GM10248 (cell line): ENCODE measurements at places on chromosomes 6 and 20.
A peak's percentile ranks its signal among the peaks of the same experiment; 100 is the strongest.

GRCh38 chr20:20472684-20473274 is 104.9 kb downstream of the INSM1 start:
- no peak for DNase-seq

GRCh38 chr6:125568609-125569008 is 180.8 kb upstream of the HEY2 start:
- no peak for DNase-seq

DNA sequence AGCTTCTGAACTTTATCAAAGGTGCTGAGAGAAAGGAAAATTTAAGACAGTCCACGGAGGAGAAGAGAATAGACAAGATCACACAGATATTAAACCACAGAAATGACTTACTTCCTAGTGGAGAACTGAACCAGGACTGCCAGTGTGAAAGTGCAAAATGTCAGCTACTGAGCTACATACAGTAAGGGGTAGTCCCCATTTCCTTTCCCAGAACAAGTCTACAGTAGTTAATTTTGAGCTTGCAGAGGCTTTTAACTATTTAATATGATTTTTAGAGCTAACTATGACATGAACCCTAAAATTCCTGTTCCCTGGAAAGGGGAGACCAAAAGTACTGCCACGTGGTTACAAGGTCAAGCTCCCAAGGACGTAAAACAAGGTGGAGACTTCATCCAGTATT is 45.1 kb downstream of the CEP85L start:
- DNase-seq, result peak; percentile 20

GRCh38 chr20:60022849-60023248 is 64.6 kb downstream of the CDH26 start:
- DNase-seq, result no peak

DNA sequence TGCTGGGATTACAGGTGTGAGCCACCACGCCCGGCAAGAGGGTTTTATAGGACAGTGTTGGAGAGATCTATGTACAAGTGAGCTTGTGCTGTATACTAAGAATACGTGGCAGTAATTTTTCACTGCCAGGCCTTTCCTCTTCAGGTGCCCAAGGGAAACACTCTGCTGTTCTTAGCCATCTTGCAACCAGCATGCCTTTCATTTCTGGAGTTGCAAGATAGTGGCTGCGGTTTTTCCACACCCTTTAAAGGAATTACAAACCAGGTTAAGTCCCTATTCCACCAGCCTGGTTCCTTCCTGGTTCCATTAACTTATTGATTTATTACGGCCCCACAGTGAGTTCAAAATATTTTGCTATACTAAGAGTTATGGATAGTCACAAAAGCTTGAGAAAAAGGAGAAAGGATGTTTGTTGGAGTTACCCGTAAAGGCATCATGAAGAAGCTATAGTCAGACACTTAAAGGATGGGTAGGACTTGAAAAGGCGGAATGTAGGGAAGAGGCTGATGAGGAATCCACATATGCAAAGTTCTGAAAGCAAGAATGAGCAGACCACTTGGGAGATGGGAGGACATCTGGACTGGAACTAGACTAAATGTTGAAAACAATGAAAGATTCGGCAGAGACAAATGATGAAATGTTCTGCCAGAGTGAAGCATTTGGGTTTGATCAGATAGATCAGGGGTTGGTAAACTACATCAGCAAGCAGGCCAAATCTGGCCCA is 61.4 kb upstream of the ASIP start:
- DNase-seq, result no peak

DNA sequence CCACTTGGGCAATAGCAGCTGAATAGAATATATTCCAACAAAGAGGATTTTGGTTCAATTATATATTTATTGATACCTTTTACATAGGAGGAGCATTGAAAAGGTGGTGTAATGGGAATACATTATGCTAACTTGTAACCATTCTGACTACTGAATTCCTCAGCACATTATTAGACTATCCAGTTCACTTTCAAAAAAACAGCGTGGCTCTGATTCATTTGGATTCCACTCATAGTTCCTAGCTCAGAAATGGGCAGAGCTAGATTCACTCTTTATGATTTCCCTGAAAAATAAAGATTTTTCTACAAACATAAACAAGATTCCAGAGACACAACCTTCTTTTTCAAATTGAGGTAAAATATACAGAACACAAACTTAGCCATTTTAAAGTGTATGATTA is 9.2 kb upstream of the TRERF1 start:
- no peak for DNase-seq

- DNase-seq, result no peak
These were observed 187.6 kb downstream of the CD83 start for GRCh38 chr6:14305131-14305530.

- DNase-seq, result no peak
These were observed 33.0 kb downstream of the PIGU start for GRCh38 chr20:34643928-34644327.

DNA sequence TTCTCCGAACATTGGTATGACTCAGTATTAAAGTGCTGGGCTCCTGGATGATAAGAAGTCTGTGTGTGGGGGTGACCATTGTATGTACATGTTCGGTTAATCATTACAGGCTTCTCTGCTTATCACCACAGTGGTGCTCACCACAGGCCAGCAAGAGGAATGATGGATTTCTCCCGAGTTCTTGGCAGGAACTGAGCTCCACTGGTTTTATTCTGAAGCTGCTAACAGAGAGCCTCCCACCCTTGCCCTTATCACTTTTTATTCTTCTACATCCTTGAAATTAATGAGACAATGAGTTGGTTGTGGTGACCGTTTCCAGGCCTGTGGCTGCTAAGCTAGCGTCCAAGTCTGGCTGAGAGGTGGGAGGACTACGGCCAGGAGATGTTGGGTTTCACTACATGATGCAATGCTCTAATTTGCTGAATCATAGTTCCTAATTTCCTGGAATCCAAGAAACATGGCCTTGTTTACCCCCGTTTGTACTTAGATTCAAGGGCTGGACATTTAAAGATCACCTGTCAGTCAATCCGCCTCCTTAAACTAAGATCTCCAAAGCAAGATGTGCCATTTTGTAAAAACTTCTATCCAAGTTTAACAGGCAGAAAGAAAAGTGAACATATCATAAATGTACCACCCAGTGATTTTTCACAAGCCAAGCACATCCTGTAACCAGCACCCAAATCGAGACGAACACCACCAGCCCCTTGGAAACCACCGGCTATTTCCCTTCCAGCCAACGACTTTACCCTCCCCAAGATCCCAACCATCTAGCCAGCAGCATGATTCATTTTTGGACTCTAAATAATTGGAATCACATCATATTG is 172.5 kb downstream of the FOXA2 start:
- DNase-seq, result no peak

DNA sequence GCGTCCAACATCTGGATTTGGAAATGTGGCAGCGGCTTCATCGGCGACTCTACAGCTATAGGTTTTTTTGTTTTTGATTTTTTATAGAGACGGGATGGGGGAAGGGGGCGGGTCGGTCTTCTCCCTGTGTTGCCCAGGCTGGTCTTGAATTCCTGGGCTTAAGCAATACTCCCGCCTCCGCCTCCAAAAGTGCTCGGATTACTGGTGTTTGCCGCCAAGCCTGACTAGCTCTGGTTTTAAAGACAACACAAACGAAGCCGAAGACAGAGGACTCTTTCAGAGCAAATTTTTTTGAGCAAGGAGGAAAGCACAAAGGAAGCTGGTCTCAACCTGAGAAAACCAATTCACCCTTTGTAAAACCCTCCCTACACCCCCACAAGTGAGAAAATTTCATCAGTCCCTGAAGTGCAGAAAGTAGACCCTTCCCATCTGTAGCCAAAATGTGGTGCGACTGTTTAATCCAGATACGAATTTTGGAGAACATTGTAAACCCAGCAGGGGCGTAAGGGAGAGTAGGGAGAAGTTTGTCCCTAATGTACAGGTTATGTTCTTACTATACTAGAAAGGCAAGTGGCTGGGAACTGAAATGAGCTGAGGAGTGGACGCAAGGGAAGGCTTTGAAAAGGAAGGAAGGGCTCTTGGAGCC is 185.9 kb downstream of the TRIM27 start:
- no peak for DNase-seq

GRCh38 chr20:646107-646867 is 6.7 kb downstream of the SRXN1 start:
- no peak for DNase-seq

DNA sequence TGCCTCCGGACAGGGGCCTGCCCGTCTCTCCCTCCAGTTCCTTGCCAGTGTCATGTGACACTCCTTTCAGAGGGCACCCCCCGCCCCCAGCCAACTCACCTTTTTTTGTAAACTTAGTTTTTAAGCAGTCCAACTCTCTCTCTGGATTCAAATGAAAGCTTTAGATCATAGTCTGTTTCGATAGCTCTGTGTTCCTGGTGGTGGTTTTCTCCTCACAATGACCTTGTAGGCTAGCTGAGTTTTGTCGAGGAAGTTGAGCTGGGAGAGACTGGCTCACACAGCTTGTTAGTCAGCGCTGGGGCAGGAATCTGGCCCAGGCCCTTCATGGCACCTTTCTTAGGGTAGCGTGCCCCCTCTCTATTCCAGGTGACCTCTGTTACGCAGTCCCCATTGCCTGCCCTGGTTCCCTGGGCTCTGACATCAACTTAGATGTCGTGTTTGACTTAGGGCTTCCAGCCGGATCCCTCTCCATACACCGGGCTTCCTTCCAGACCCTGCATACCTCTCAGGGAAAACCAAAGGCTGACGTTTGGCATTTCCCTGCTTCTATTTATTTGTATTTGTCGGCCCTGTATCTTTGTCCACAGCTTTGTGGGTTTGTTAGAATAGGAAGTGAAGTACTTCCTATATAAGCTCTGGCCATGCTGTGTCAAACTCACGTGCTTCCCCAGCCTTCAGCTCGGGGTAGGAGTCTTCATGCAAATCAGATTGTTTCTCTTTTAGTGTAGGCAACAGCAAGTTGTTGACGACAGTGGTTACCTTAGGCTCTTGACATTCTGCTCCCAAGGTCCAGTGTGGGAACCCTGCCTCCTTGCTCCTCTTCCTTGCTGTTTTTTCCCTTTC is 12.7 kb downstream of the IGF2R start:
- DNase-seq, result peak; percentile 73

DNA sequence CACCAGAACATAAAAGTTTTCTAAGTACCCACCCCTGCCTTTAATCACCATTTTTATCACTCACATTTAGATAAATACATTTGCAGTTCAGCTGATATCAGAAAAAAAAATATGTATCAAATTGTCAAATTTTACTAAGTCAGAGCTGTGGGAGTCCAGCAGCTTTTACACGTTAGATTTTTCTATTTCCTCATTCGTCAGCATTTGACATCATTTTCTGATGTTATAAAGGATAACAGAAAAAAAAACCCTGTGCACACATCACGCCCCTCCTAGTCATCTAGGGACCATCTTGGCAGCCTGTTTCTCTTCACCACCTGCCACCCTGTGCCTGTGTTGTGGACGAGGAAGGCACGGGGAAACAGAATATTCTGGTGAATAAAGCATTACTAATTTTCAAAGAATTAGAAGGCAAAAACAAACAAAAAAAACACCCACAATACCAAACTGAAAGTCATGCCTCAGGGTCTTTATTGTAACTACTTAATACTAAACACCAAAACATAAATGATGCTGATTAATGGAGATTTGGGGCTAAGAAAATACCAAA is 12.4 kb downstream of the B4GALT5 start:
- no peak for DNase-seq

DNA sequence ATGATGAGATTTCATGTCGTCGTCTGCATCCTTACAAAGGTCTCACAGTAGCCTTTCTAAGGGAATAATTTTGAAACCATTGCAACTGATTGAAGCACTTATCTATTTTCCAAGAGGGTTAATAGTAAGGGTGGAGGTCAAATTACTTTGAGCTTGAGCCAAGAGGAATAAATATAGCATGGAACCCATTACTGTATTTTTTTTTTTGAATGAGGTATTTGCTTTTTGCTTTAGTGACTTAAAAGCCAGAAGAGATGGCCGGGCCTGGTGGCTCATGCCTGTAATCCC is 78.3 kb downstream of the SCAND1 start:
- DNase-seq, result no peak

GRCh38 chr20:32034581-32035425 is 17.2 kb upstream of the HCK start:
- DNase-seq, result no peak

DNA sequence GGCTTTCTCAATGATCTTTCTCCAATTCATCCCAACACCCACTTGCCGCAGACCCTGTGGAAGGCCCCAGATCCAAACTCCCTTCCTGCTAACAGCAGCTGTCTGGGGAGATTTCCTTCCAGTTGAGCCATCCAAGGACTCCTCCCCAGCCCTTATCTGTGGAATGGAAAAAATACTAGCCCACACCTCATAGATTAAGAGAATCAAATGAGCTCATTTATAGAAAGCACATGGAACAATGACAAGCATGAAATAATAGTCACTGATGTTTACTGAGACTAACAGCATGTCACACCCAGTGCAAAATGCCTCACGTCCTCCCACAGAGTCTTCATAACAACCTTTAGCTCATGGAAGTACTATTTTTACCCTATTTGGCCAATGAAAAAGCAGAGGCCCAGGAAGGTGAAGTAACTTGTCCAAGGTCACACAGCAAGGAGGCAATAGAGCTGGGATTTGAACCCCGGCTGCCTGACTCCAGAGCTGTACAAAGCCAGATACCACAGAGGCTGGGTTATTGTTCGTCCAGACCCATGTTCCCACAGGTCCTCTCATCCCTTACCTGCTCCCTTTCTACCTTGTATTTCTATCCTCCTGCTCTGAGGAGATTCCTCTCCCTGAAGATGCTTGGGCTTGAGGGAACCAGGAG is 23.4 kb upstream of the PTGIS start:
- DNase-seq, result no peak

DNA sequence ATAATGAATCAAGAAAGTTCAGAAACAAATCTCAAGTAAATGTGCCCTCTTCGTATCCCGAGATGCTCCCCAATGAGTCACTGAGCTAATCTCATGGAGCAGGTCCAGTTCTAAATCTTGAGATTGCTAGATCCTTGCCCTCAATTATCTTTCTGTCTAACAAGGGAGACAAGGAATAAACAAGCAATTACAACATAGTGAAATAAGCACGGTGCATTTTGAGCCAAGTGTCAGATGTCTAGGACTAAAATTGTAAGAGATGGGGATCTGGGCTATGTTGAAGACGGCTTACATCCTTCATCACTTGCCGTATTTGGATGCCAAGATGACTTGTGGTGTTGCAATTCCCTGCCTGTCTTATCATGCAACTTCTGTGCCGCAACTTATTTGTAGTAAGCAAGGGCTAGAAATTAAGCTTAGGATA is 56.5 kb upstream of the ADGRF1 start:
- no peak for DNase-seq

DNA sequence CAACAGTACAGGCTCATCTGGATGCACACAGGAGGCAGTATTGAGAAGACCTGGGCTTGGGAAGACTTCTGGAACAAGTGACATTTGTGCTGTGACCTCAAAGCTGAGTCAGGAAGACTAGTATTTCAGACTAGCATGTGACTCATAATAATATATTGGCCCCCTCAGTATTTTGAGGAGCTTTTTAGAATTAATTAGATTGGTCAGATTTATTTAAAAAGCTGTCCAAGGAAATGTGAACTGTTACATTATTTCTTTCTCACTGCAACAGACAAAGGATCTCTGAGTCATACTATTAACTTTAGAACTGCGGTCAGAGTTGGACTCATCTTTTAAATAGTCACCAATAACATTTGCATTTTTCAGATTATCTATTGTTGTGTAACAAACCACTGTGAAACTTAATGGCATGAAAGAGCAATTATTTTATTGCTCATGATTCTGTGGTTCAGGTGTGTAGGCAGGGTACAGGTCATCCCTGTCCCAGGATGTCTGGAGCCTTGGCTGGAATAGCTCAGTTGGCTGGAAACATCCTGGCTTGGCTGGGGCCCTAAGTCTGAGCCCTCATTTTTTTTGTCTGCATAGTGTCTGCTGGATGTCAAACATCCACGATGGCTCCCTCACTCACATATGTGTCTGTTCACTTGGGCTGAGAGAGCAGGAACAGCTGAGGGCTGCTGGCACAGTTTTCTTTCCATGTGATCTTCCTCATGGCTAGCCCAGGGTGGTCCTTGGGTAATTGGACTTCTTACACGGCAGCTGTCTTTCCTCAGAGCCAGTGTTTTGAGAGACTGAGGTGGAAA is 46.9 kb downstream of the MAP3K4 start:
- DNase-seq, result peak; percentile 31
